Naive thymus-derived CD4-positive, alpha-beta T cell (primary cell): ENCODE measurements at places on chromosomes 6 and 20. TPM values are rescaled to one million over a fixed set of nuclear protein-coding genes. Genes with fewer than 3 reads are reported as not detected.

- no peak for DNase-seq
- H3K4me3 ChIP-seq = no peak overlapping the region
- H3K27me3 ChIP-seq = no peaks in the 10 kb centered on the region
- H3K27ac ChIP-seq = no peak overlapping the region
Measured at GRCh38 chr6:96991618-96992342, 67.3 kb downstream of the KLHL32 start.

DNA sequence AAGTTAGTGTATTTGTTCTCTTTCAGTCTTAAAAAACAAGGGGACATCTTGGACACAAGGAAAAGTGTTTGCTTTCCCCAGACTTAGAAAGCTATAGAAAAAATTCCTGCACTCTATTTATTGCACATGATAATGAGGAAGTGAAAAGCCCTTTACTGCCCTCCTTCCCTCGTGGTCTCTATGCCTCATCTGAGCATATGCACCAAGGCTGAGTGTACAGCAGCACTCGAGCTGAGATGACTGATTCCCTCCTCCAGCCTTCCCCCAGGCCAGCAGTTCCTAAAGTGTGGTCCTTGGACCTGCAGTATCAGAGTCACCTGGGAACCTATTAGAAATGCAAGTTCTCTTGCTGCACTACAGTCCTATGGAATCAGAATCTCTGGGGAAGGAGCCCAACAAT is 14.3 kb upstream of the LAMP5 start:
- H3K4me3 ChIP-seq = no peak overlapping the region
- DNase-seq = no peak
- no peaks in the 10 kb centered on the region for H3K27me3 ChIP-seq
- H3K36me3 ChIP-seq = no peaks in the 10 kb centered on the region

GRCh38 chr6:56510984-56511531 is 131.6 kb downstream of the DST start:
- H3K4me3 ChIP-seq = no peak overlapping the region
- H3K36me3 ChIP-seq = no peaks in the 10 kb centered on the region
- H3K27ac ChIP-seq = no peak overlapping the region
- H3K4me1 ChIP-seq = no peaks in the 10 kb centered on the region

DNA sequence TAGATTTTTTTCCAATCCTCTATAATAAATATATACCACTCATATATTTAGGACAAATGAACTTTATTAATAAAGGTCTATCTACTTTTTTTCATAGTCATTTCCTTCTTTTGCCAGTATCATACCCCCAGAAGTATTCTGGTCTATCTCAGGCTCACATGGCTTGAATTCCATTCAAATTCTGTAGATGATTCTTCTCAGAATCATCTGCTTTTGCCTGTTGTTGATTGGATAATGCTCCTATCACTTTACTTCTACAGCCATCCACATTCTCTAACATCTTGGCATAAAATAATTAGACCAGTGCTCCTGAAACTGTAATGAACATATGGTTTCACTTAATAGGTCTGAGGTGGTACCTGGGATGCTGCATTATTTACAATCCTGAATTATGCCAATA is 121.2 kb downstream of the GFRAL start:
- H3K27me3 ChIP-seq = no peaks in the 10 kb centered on the region
- no peak overlapping the region for H3K4me3 ChIP-seq
- no peak for DNase-seq
- no peaks in the 10 kb centered on the region for H3K36me3 ChIP-seq
- H3K4me1 ChIP-seq = no peaks in the 10 kb centered on the region

- peaks cover 12% of the 10 kb centered on the region for H3K4me1 ChIP-seq
- no peaks in the 10 kb centered on the region for H3K27me3 ChIP-seq
- no peak overlapping the region for H3K27ac ChIP-seq
Measured at GRCh38 chr6:52415917-52416628, 4.1 kb upstream of the EFHC1 start.

GRCh38 chr20:62598761-62599194 is 43.5 kb upstream of the SLCO4A1 start:
- H3K36me3 ChIP-seq = no peaks in the 10 kb centered on the region
- no peak for DNase-seq
- H3K4me3 ChIP-seq = no peak overlapping the region
- H3K4me1 ChIP-seq = peaks cover 19% of the 10 kb centered on the region

- H3K27ac ChIP-seq = peak overlapping the region; percentile 69
- peak; percentile 59 for DNase-seq
- peaks cover 46% of the 10 kb centered on the region for H3K4me1 ChIP-seq
- H3K27me3 ChIP-seq = no peaks in the 10 kb centered on the region
- peak overlapping the region; percentile 8 for H3K4me3 ChIP-seq
Measured at GRCh38 chr20:36974660-36975059, 23.2 kb upstream of the SAMHD1 start.

- no peaks in the 10 kb centered on the region for H3K4me1 ChIP-seq
- no peak overlapping the region for H3K4me3 ChIP-seq
- H3K36me3 ChIP-seq = no peaks in the 10 kb centered on the region
- no peaks in the 10 kb centered on the region for H3K27me3 ChIP-seq
- no peak for DNase-seq
Measured at GRCh38 chr6:164247106-164247505, 832.6 kb downstream of the QKI start.

DNA sequence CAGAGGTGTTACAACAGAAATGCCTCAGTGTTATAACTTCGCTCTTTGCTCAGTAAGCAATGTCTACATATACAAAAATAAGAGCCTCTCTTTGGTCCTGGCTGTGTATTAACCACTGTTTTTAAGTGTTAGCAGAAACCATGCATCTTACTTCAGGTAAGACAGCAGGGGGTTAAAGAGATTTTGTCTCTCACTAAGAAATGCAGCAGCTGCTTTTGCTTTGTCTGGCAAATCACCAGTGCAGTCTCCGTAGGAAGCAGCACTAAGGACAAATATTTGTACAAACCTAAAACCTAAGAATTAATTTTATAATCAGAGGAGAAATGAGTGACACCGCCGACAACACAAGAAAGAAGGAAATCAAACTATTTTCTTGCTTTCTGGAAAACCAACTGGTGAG is 758 bp downstream of the SMIM28 start:
- no peak overlapping the region for H3K4me3 ChIP-seq
- no peaks in the 10 kb centered on the region for H3K36me3 ChIP-seq
- H3K4me1 ChIP-seq = no peaks in the 10 kb centered on the region
- DNase-seq = no peak

GRCh38 chr6:100803264-100804045 is 77.7 kb downstream of the ASCC3 start:
- H3K27ac ChIP-seq = no peak overlapping the region
- H3K27me3 ChIP-seq = no peaks in the 10 kb centered on the region
- no peaks in the 10 kb centered on the region for H3K4me1 ChIP-seq
- no peak overlapping the region for H3K4me3 ChIP-seq
- H3K36me3 ChIP-seq = peaks cover 14% of the 10 kb centered on the region

DNA sequence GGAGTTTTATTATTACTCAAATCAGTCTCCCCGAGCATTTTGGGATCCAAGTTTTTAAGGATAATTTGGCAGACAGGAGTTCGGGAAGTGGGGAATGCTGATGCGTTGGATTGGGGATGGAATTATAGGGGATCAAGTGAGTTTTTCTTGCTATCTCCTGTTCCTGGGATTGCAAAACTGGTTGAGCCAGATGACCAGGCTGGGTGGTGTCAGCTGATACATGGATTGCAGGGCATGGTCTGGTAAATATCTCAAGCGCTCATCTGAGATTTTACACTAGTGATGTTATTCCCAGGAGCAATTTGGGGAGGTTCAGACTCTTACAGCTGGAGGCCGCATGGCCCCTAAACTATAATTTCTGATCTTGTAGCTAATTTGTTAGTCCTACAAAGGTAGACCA is 54.7 kb downstream of the ENPP1 start:
- DNase-seq = no peak
- H3K27me3 ChIP-seq = peaks cover 3% of the 10 kb centered on the region
- H3K4me3 ChIP-seq = no peak overlapping the region
- no peak overlapping the region for H3K27ac ChIP-seq
- no peaks in the 10 kb centered on the region for H3K4me1 ChIP-seq

- no peaks in the 10 kb centered on the region for H3K4me1 ChIP-seq
- no peak overlapping the region for H3K27ac ChIP-seq
- H3K27me3 ChIP-seq = no peaks in the 10 kb centered on the region
- no peak for DNase-seq
Measured at GRCh38 chr6:20817806-20818320, 283.6 kb downstream of the CDKAL1 start.

DNA sequence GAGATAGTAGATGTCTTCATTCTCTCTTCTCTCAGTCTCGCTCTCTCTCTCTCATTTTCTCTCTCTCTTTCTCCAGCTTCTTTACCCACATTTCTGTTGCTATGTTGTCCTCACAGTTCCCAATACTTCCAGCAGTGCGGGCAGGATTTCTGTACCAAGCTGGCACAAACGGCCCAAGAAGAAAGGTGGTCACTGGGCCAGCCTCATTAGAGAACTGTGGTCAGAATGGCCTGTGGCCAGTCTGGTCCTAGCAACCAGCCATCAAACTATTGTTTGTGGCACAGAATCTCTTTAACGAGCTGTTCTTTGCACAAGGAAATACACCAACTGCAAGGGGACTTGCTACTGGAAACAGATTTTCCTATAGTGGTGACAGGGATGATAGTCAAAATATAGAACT is 81.3 kb downstream of the SEL1L2 start:
- no peak overlapping the region for H3K4me3 ChIP-seq
- H3K36me3 ChIP-seq = no peaks in the 10 kb centered on the region
- no peaks in the 10 kb centered on the region for H3K4me1 ChIP-seq
- no peaks in the 10 kb centered on the region for H3K27me3 ChIP-seq
- H3K27ac ChIP-seq = no peak overlapping the region

DNA sequence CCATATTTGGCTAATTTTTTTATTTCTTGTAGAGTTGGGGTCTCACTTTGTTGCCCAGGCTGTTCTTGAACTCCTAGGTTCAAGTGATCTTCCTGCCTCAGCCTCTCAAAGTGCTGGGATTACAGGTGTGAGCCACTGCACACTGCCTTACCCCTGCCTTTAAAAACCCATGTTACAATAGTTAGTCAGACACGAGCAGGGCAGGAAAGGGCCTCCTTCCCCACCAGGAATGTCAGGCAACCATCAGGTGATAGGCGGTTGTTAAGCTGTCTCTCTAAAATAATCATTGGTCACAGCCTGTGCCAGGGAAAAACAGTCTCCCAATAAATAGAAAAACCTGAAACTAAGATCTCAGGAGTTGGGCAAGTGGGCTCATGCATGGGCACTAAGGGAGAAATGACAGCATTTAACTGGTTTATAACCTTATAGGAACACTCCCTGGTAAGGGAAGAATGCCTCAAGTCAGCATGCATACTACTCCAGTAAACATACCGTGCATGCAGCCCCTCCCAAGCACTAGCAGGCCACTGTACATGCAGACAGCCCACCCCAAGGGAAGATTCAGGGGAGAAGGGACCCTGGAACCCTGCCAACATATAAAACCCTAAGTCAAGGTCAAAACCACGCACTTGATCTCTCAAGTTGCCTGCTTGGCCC is 8.4 kb downstream of the OR2H2 start:
- H3K36me3 ChIP-seq = no peaks in the 10 kb centered on the region
- no peaks in the 10 kb centered on the region for H3K27me3 ChIP-seq
- no peak for DNase-seq
- H3K4me3 ChIP-seq = no peak overlapping the region
- H3K4me1 ChIP-seq = no peaks in the 10 kb centered on the region

- H3K27ac ChIP-seq = no peak overlapping the region
- DNase-seq = no peak
- H3K4me1 ChIP-seq = no peaks in the 10 kb centered on the region
- no peaks in the 10 kb centered on the region for H3K36me3 ChIP-seq
Measured at GRCh38 chr6:141248021-141248799, 884.5 kb upstream of the GJE1 start.

DNA sequence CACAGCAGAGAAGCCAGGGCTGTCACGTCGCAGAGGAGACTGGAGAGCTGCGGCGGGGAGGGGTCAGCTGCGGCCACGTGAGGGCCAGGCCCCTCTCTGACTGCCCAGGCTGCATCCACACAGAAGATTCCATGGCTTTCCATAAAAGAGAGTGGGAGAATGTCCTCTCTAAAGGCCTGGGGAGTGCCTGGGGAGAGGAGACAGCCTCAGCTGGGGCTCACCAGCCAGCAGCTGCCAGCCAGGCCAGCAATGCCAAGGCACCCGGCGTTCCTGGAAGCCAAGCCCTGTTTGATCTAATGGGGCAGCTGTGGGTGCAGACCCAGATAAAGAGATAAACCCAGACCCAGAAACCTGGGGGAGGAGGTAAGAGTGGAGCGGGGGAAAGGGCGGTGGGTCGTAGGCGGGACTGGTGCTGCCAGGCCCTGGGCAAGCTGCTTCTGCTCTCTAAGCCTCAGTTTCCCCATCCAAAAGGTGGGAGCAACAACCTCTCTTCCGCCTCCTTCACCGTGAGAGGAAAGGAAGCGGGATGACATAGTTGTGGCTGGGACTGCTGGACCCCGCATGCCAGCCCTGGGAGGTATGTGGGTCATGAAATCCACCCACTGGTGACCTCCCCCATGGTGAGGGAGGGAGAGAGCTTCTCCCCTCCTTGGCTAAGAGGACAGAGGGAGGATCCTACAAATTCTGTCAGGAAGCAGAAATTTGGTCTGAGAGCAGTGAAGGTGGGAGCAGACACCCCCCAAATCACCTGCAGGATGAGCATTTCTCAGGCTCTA is 3.1 kb upstream of the OSBPL2 start:
- H3K27ac ChIP-seq = no peak overlapping the region
- H3K27me3 ChIP-seq = no peaks in the 10 kb centered on the region
- H3K4me3 ChIP-seq = no peak overlapping the region
- H3K36me3 ChIP-seq = no peaks in the 10 kb centered on the region
- no peak for DNase-seq

DNA sequence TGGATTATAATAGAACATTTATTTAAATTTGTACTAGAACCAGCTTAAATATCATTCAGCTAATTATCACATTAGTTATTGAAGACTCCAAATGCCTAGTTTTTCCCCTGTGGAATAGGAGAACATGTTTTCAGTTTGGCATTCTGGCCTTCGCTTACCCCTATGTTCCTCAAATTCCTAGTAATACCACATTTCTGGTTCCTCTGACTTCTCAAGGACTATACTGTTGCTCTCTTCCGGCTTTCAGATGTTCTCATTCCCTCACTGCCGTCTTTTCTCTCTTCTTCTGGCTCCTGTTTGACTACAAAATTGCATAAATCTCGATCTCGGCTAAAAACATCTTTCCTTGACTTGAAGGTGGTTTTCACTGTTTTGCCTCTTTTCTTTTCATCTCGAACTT is 71.8 kb upstream of the KHDRBS2 start:
- no peaks in the 10 kb centered on the region for H3K27me3 ChIP-seq
- no peaks in the 10 kb centered on the region for H3K36me3 ChIP-seq
- no peak for DNase-seq

Gene HEY2
- total RNA-seq = 0.34 TPM

Gene BANF2
- not detected for total RNA-seq

Gene SYS1
- total RNA-seq = 111 TPM

Gene SYCP2
- 6.7 and 7.8 TPM in 2 replicates for total RNA-seq

Gene DNAAF9
- total RNA-seq = 8.8 TPM

Gene CAGE1
- 0.22 TPM for total RNA-seq

Gene KCNG1
- 0.73 TPM for total RNA-seq
